Activated T-cell treated with anti-CD3 and anti-CD28 coated beads, Interleukin-2, amount 50 U/mL, for 72 hours (primary cell): ENCODE measurements at places on chromosomes 3 and 15.

GRCh38 chr3:143241481-143241951, 121.9 kb downstream of the CHST2 start:
- DNase-seq, result no peak

- no peak for DNase-seq
These were observed 318.7 kb upstream of the C2CD4B start for GRCh38 chr15:62483814-62484213.

DNA sequence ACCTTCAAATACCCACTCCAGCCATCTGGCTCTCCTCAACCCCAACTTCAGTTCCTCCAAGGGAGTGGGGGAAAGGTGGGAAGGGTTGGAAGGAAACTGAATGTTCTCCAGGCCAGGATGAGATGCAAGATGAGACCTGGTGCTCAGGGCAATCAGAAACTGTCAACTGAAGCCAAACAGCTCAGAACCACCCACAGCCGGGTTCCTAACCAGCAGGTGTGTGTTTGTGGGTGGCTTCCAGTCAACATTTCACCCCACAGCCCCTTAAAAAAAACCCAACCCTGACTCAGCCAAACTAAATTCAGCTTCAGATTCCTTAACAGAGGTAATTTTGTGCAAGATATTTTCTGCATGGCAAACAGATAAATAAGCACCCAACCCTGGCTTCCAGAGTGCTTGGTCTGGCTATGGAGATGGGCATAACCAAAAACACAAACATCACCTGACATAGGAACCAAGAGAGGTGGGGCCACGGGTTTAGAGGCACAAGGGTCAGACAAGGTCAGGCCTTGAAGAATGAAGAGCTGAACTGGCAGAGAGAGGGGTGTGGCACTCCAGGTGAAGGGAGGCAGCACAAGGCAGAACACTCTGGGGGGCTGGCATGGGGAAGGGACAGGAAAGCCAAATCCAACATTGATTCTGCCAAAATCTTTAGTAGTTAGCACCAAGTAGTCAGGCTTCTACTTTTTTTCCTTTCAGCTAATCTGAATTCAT, 34.7 kb downstream of the ZNF445 start:
- DNase-seq, result peak; percentile 46

DNA sequence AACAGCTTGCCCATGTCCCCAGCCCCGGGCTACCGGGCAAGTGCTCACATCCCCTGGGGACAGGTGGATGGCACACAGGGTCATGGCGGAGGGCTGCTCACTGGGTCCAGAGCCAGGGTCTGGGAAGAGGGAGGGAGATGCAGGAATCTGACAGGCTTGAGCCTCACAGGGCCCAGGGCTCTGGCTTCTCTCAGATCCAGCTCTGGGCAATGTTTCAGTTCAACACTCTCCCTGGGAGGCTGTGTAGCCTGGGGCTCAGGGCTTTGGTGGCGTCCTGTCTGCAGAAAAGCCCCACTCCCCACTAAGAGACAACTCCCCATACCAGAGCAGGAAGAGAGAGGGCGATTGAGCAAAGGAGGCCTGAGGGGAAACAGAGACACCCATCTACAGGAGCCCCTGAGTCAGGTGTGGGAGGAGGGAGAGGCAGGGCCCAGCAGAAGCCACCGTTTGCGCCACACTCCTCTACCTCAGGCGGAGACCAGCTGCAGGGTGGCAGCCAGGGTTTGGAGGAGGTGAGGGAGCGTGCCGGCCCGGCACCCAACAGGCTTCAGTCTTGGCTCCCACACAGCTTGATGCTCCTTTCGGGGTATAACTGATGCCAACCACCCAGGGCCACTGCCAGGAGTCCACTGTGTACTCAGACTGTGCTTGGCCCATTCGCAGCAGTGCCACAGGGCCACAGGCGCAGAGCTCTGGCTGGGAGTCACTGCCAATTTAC, 16.8 kb upstream of the SRP14 start:
- peak; percentile 29 for DNase-seq

- no peak for DNase-seq
These were observed 317.3 kb downstream of the ZBTB20 start for GRCh38 chr3:114829783-114830182.

DNA sequence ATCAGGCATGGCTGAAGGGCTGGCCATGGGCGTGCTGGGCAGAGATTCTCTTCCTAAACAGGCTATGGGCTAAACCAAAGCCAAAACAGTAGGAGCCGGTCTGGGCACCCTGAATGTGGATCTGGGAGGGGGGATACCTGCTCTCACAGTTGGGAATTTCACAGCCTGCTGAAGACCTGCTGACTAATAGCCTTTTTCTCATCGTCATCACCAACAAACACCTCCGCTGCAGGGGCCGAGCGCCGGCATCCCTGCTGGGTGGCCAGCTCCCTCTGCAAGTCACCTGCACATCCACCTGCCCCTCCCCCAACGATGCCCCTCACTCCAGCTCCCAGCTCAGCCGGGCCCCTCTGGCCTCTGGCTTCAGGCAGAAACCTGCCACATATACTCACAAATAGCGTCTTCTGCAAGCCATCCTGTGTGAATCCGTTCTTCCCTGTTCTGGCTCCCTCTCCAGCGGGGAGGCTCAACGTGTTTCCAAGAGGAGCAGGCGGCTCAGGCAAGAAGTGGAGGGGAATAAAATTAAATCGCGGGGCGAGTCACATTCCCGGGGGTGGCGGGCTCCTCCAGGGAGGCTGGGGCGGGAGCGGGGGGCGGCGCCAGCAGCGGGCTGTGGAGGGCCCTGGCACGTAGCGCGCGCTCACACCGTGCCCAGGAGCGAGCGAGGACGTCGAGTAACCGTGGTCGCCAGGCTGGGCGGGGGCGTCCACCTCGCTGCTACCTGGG, 466 bp downstream of the IQSEC1 start:
- DNase-seq, result no peak

GRCh38 chr3:158743664-158744566, 11.7 kb upstream of the RARRES1 start:
- DNase-seq, result no peak

DNA sequence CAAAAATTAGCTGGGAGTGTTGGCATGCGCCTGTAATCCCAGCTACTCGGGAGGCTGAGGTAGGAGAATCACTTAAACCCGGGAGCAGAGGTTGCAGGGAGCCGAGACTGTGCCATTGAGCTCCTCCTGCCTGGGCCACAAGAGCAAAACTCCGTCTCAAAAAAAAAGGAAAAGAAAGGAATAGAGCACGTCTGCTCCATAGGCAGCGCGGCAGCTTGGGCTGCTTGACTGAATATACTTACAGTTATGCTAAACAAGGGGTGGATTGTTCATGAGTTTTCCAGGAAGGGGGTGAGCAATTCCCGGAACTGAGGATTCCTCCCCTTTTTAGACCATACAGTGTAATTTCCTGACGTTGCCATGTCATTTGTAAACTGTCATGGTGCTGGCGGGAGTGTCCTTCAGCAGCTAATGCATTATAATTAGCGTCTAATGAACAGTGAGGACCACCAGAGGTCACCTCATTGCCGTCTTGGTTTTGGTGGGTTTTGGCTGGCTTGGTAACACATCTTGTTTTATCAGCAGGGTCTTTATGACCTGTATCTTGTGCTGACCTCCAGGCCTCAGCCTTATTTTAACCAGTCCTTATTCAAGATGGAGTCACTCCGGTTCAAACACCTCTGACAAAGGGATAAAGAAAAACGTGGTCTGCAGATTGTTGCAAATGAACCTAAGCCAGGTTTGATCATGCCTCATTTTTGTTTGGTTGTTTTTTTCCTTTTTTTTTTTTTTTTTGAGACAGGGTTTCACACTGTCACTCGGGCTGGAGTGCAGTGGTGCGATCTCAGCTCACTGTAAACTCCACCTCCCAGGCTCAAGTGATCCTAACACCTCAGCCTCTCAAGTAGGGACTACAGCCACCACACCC, 24.9 kb upstream of the SENP5 start:
- DNase-seq, result no peak

- DNase-seq, result no peak
These were observed 115.8 kb downstream of the LRIG1 start for GRCh38 chr3:66385066-66385465.

- DNase-seq, result peak; percentile 79
These were observed 24.4 kb upstream of the TXNRD3 start for GRCh38 chr3:126679318-126679751.

GRCh38 chr3:86995537-86995936, 4.6 kb upstream of the VGLL3 start:
- DNase-seq, result no peak

- DNase-seq, result no peak
These were observed 70.4 kb downstream of the CBLB start for GRCh38 chr3:105798381-105798934.

GRCh38 chr15:78605201-78605600, 15.6 kb downstream of the CHRNA3 start:
- DNase-seq, result no peak

DNA sequence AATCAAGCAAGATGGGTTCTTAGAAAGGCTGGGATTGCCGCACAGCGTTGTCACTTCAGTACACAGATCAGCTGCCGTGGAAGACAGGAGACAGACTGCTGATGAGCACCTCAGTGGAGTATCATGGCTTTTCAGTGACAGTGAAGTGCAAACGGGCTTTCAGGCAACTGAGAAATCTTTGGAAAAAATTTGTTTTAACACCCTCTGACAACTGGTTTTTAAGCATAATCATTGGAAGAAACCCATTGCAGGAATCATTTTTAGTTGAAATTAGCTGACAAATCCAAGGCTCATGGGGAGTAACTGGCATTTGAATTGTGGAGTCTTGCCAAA, 418.8 kb downstream of the OTOL1 start:
- no peak for DNase-seq

DNA sequence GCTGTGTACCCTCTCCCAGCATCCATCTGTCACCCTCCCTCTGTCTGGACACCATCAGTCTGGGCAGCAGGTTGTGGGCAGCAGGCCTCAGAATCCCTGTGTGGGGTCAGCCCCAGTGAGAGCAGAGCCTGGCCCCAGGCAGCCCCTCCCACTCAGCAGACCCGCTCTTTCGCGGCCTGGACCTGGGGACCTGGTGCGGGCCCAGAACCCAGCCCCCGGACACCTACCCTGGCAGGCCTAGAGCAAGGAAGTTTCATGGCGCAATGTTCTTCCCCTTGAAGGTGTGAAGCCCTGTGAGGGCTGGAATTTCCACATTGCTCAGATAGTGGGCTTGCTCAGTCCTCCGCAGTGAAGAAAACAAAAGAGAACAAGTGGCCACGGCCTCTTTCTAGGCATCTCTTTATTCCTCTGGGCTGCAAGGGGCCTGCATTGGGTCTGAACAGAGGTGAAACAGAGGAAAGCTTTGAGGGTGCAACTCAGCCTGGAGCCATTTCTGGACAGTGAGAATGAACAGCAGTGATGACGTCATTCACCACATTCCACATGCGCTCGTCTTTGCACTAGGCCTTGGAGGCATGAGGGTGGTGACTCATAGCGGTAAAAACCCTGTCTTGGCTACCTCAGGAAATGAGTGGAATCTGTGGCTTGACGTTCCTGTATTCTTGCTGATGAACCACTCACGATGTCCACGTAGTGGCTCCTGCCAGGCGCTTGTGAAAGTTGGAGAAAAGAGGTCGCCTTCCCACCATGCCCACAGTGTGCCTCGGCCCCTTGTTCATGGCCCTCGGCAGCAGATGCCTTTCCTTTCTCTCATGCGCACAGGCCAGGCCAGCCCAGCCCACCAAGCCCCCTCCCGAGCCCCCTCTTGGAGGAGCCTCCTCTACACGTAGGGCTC, 66.1 kb downstream of the SLC30A4 start:
- DNase-seq, result peak; percentile 78
